ENCODE measurements at places on chromosomes 7 and 10.
A peak's percentile ranks its signal among the peaks of the same experiment; 100 is the strongest.

GRCh38 chr7:42351316-42351935, 114.4 kb upstream of the GLI3 start:
- peak; percentile 25 for DNase-seq

GRCh38 chr7:23291957-23292560, 7.1 kb upstream of the MALSU1 start:
- peak; percentile 13 for DNase-seq

DNA sequence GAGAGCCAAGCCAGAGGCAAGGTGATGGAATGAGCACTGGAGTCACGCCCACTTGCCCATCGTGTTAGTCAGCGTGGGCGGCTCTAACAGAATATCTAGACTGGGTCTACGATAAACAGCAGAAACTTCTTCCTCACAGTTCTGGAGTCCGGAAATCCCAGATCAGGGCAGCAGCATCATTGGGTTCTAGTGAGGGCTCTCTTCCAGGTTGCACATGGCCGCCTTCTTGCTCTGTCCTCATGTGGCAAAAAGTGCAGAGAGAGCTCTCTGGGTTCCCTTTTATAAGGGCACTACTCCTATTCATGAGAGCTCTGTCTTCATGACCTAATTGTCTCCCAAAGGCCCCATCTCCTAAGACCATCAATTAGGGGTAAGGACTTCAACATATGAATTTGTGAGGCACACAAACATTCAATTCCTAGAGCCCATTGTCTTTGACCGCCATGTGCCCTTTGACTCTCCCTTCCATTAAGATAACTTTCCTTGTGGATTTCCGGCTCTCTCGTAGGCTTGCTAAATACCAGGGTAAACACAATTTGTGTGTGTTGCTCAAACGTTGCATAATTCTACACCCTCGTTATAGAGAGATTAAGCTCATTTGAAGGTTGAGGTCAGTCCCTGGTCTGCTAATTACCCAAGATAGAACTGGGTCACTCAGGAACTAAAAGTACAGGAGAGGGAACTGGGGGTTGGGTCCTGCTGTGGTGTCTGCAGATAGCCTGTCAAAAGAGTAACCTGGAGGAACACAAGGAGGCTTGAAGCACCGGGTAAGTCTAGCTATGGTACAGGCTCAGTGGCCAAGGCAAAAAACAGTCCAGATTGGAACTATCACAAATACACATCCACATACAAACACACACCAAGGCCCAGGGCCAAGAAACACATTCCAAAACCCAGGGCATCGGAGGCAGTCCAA, 28.7 kb upstream of the USP6NL start:
- no peak for DNase-seq

GRCh38 chr10:122588381-122588780, 27.8 kb downstream of the DMBT1 start:
- DNase-seq = no peak

DNA sequence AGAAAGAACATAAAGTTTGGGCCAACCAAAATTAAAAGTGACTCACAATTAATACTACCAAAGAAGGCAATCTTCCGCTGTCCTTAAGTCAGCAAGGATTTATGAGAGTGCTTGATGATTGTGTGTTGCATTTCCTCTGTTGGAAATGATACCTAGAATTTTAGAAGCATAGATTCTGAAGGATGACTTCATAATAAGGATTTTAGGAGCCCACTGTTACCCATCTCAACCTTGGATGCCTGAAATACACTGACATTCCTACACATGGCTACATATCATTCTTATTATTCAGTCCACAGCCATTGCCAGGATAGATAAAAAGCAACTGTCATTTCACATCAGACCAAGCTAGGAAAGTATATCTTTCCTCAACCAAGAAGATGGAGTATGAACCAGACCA, 823.8 kb downstream of the LRMDA start:
- no peak for DNase-seq

DNA sequence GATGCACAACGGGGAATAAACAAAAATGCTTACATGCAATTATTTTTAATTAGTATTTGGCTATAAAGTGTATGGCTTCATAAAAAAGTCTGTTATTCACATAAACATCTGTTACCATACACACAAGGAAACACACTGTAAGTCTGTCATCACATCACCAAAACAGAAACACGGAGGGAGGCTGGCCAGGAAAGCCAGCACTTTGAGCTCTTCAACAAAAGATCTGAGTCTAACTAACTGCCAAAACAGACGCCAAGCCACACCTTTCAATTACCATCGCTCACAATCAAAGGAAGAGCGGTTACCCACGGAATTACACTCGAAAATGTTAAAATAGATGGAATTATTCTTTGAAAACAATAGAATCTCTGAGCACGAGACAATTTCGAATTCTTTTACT, 49.2 kb upstream of the MGMT start:
- DNase-seq = no peak

GRCh38 chr10:47076949-47077361, 165.7 kb downstream of the PTPN20 start:
- DNase-seq = no peak

DNA sequence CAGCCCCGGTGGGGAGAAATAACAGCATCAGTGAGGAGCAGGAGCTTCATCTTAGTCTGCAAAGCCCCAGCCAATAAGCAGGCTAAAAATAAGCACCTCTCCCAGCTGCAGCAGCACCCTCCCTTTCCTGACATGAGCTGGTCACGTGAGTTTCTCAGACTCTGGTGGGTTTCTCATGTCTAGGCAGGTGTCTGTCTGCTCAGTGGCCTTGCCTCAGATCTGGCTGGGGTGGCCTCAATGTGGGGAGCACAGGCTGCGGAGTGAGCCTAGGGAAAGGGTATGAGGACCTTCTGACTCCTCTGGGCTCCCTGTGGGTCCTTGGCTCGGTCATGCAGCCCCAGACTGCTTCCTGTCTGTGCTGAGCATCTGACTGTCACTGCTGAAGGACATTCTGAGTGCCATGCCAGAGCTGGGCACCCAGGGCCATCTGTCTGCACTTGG, 81.6 kb upstream of the LRRC4 start:
- DNase-seq = peak; percentile 78

DNA sequence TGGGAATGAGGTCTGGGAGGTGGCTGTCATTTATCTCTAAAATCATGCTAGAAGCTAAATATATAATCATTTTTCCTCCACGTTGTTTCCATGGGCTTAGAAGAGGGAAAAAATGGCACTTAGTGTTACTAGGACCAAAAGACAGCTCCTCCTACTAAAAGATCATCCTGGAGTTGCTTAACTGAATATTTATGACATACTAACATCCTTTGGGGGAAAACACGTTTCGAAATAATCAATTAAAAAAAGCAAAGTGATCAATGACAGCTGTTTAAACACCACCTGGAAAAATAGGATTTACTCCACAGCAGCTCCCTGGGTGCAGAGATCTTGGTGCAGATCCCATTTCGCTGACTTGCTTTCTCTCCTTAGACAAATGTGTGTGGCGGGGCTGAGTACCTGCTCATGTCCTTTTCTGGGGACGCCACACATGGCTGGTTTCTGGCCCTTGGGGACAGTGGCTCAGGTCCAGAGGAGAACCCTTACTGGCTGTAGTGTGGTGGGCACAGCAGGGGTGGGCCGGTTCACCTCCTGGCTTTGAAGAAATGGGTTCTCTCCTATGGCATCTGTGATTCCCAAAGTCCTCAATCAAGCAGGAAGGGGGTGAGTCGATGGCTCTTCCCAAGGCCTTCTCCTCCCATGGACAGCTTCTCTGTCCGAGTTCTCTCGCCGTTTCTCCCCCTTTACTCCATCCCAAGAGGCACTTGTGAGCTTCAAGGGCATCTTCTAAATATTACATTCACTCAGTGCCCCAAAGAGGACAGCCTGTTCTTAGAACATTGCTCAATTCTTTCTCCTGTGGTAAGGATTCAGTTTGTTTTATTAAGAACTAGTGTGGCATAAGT, 156.4 kb upstream of the KLF14 start:
- DNase-seq = no peak

DNA sequence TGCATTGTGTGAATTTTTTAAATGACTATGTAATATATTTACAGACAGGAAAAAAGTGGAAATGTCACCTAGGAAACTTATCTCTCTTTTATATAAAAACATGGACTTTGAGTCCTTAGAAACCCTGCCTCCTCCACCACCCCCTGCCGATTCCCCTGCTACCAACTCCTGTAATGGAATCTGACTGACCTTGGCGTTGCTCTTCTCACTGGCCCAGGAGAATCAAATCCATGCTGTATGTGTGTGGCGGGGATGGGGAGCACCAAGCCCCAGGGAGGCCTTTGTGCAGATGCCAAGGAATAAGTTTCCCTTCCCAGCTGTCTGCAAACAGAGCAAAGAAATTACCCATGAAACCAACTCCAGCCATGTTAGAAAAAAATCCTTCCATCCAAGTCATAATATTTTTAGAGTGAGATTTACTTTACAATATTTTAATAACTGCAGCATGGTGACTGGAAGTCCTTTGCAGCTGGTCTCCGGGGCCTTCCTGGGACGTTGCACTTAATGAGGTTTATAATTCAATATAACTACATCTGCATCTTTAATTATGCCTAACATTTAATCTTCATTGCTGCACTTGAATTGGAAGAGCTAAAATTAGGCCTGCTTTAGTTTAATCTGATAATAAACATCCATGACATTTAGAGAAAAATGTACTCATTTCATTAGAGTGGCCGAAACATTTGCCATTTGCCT, 111.4 kb upstream of the CACUL1 start:
- peak; percentile 39 for DNase-seq

- DNase-seq = peak; percentile 53
Observed at GRCh38 chr7:82700741-82701140, 257.2 kb upstream of the CACNA2D1 start.

DNA sequence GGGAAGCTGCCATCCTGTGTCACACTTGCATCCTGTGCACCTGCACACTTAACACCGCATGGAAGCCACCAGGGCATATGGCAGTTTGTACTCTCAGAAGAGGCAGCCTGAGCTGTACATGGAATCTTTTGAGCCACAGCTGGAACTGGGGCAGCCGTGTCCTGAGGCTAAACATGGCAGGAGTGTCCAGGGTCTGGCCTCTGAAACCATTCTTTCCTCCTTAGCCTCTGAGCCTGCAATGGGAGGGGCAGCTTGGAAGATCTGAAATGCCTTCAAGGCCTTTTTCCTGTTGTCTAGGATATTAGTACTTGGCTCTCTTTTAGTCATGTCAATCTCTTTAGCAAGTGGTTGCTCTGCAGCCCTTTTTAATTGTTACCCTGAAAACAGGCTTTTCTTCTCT, 16.4 kb downstream of the PLCE1 start:
- DNase-seq = no peak

GRCh38 chr10:73247509-73248258, 629 bp upstream of the DNAJC9 start:
- DNase-seq = no peak

DNA sequence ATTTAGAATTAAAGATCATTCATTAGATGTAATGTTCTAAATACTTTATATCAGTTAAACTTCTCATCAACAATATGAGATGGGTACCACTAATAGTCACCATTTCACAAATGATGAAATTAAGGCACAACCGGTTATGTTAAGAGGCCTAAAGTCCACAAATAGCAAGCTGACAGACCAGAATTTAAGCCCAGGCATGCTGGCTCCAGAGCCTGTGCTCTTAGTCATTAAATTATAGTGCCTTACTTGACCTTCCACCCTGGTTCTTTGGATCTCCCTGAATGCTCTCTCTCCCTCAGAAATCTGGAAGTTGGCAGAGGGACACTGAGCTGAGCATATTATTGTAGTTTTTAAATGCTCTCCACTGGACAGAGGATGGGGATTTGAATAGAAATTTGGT, 3.6 kb downstream of the LIPN start:
- no peak for DNase-seq
